ENCODE measurements at places on chromosomes 1 and 21.

- DNase-seq: no peak
Observed at GRCh38 chr1:211739671-211740411, 64.4 kb upstream of the NEK2 start.

DNA sequence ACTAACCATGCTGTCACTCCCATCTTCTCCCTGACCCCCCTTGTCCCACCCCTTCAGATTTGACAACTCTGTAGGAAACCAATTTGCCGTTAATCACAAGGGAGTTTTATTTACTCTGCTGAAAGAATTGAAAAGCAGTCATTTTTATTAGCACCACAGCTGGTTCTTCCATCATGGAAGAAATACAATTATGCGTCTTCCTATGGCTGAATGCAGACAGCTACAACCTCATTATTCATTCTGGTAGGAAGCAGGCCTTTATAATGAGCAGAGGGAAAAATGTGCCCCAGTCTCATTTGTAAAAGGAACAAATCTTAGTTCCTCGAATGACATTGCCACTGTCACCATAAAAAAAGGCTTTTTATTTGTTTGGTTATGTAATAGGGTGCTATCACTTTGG lies 35.2 kb downstream of the JUN start:
- no peak for DNase-seq

DNA sequence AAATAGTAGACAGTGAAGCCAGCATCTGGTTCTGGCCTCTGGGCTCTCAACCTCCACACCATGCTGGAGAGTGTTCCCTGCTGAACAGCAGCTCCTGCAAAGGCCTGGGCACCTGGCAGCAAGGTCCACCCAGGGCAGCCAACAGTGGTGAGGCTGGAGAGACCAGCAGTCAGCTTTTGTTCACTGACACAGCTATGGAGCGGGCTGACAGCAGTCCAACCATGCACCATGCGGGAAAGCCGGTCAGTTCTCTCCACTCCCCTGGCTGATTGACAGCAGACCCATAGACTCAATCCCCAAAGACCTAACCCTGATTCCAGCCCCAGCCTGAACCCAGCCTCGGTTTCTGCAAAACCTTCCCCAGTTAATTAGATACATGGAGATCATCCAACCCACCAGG lies 49.0 kb downstream of the KLHDC7A start:
- DNase-seq: no peak

DNA sequence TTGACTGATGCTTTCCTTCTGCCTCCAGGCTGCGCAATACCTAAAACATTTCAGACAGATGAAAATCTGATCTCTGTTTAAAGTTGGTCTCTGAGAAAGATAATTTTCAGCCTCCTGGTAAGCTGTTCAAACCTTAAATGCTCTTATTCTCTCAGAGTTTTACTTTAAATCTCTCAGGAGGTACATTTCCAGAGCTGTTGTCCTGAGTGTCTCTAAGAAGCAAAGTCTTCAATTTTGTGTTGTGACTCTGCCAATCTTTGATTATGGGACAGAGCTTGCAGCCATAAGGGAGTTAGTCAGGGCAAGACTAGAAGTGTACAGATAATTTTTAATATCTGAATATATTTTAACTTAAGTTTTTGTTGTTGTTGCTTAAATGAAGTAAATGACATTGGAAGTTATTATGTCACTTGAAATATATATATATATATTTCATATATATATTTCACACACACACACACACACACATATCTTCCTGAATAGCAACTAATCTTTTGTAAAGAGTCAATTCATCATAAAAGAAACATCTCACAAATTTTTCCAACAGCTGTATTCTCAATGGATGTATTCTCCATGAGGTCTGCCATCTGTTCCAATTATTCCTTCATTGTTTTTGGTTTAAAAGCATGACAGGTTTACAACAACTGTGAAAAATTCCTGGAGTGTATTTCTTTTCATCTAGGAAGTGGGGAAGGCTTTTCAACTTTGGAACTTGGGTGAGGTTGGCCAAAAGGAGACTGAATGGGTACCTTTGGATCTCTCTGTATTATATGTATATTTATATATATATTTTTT lies 259.4 kb downstream of the BACH1 start:
- DNase-seq: no peak

- no peak for DNase-seq
Observed at GRCh38 chr1:201885531-201886075, 3.1 kb upstream of the SHISA4 start.

All from nucleus accumbens (tissue), 56 donors.